ENCODE measurements at places on chromosomes 12 and 14.

GRCh38 chr14:102940729-102941362 lies 18.4 kb downstream of the AMN start:
- DNase-seq: no peak

GRCh38 chr14:74531006-74531405 lies 37.4 kb downstream of the ISCA2 start:
- DNase-seq: no peak

DNA sequence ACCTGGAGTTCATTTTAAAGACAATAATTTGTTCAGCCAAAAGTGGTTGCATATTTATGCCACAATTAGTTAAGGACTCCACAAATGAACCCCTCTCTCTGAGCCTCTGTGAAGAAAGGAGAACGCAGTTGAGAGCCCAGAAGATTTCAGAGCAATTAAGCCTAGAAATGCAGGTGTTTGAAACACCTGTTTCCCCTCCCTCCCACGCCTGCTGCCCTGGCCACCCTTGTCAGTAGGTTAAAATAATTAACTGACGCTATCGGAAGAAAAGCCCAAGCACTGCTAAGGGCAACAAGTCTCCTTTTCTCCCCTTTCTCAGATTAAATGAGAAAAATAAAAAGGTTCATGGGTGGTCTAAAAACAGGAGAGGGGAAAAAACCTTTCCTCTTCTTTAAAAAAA lies 99.2 kb downstream of the PPM1A start:
- DNase-seq: no peak

- DNase-seq: no peak
These were observed 113.0 kb downstream of the FGD4 start for GRCh38 chr12:32512379-32512778.

DNA sequence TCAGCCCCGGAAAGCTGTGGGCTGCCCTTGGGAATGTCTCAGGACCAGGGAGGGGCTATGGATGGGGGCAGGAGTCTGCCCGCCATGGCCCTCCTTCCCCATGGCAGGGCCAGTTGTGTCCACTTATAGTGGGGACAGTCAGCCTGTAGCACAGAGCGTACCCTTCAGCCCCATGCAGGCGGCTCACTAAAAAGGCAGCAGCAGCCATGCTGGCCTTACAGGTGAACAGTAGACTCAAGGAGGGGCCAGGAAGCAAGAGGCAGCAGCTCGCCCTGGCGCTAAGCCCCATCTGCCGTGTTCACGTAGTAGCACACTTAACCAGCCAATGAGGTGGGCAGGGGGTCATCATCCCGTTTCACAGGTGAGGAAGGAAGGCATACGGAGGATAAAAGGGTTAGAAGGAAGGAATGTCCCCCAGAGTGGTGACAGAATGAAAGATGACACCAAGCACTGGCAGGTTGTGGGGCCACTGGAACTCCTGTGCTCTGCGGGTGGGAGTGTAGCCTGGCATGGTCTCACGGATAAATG lies 52.7 kb downstream of the FAM222A start:
- DNase-seq: peak; percentile 47

DNA sequence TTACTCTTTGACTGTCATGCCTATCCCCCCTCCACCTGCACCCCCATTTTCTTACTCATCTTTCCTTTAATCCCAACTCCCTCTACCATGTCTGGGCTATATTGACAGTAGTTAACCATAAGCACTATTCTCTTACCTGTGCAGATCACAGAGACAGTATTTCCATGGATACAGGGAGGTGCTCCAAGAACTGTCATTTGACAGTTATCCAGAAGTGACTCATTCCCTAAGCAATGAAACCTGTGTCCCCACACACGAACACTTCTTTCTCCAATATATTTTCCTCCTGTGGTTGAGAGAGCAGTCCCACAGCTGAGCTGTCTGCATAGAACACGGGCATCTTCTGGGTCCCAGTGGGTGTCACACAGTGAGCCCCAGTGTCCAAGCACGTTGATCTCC lies 68.8 kb downstream of the CD163L1 start:
- DNase-seq: no peak

DNA sequence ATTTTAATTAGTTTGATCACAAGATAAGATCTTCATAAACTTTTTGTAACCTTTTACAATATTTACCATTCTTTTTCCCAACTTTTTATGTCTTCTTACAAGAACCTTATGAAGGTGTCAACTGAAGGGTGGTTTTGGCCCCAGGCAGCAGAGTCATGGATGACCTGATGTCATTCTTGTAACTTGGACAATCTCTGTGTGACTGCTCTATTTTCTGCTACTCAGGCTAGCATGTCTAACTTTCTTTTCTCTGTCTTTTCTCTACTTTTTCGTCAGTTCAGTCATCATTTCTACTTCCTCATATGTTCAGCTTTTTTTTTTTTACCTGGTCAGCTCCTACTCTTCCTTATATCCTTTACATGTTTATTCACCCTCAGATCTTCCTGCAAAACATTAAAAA lies 150.7 kb upstream of the PTPRQ start:
- DNase-seq: no peak

DNA sequence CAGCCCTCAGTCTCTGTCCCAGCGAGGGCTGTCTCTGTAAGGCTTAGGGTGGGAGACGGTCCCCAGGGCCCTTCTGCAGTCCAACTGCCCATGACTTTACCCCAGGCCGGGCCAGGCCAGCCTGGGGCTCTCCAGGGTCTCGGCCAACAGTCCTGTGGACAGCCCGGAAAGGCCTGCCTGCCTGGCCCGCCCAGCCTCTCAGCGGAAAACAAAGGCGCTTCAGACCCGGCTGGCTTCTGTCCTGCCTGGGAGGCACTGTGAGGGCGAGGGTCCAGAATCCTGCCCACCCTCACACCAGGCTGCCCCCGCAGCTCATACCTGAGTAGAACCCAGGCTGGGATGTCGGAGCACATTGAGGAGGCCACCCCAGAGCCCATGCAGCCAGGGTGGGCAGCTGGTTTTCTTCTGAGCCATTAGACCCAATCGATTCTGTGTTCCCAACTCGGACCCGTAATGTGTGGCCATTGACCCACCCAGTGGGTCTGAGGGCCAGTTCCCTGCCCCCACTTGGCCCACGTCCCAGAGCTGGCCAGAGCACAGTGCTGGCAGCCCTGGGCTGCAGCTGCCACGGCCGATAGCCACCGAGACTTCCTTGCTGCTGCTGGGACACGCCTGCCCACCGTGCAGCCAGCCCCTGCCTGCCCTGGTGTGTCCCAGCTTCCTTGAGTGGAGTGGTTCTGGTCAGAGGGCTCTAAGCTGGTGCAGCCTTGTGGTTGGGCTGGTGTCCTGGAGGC lies 1.6 kb downstream of the CRIP2 start:
- no peak for DNase-seq

GRCh38 chr12:50265770-50266524 lies 17.4 kb downstream of the LIMA1 start:
- no peak for DNase-seq

GRCh38 chr14:101922866-101923265 lies 41.5 kb upstream of the DYNC1H1 start:
- DNase-seq: no peak

GRCh38 chr12:101759396-101760047 lies 20.3 kb upstream of the SYCP3 start:
- DNase-seq: peak; percentile 43

DNA sequence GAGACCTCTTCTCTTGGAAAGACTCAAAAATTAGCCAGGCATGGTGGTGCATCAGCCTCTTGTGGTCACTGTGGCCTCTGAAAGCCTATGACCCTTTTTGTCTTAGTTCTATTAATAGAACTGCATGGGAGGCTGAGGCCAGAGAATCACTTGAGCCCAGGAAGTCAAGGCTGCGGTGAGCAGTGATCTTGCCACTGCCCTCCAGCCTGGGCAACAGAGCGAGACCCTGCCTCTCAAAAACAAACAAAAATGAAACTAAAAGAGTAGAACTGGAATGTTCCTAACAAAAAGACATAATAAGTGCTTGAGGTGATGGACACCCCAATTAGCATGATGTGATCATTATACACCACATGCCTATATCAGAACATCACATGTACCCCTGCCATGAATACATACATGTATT lies 197.0 kb upstream of the EEA1 start:
- DNase-seq: no peak

- peak; percentile 83 for DNase-seq
These were observed 148.7 kb downstream of the SMOC1 start for GRCh38 chr14:70027785-70028428.

DNA sequence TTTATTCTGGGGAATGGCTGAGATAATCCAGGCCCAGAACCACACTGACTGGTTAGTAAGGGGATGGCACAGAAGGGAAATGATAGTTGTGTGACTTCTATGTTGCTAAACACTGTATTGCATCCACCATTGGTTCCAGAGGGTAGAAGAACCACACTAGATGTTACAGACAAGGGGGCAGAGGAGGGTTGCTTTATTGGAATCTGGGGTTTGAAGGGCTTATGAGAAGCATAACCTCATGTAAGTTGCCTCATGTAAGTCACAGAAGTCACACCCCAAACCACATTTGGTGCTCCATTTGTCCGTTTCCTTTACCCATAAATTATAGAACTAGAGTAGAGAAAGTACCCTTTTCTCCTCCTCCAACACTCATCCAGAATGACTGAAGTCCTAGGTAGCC lies 5.5 kb upstream of the PSMA6 start:
- DNase-seq: no peak

GRCh38 chr12:15387772-15388171 lies 65.5 kb downstream of the PTPRO start:
- no peak for DNase-seq

- no peak for DNase-seq
These were observed 7.9 kb upstream of the FBRSL1 start for GRCh38 chr12:132481771-132482745.

DNA sequence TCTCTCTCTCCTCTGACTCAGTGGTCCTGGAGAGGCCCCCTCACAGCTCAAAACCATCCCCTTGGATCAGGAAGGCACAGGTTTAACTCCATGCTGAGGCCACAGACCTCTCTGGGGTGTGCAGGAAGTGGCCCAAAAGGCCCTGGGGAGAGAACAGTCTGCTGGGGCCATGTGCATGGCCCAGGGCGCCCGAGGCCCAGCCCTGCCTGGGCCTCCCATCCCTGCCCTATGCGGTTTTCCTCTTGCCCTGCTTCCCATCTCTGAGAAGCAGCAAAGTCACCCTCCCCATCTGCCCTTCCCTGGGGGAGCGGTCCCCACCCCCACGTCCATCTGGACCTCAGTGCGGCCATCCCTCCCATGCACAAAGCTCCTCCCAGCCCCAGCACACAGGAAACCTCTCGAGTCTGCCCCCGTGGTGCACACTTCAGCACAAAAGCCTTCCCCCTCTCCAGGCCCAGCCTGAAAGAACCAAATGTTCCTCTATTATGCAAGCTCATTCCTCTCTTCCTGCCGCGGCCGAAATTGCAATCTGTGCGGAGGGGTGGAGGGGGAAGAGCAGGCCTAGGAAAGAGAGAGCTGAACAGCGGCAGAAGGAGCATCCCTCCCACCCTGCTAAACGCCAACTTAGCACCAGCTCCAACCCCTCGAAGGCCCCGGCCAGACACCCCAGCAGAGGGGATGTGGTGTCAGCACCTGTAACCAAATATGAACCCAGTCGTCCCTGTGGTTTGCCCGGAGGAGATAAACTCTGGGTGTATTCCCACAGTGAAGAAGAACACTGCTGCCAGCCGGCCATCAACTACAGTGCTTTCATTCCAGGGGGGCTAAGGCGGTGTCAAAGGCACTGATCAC lies 108.5 kb downstream of the SCARB1 start:
- DNase-seq: no peak

DNA sequence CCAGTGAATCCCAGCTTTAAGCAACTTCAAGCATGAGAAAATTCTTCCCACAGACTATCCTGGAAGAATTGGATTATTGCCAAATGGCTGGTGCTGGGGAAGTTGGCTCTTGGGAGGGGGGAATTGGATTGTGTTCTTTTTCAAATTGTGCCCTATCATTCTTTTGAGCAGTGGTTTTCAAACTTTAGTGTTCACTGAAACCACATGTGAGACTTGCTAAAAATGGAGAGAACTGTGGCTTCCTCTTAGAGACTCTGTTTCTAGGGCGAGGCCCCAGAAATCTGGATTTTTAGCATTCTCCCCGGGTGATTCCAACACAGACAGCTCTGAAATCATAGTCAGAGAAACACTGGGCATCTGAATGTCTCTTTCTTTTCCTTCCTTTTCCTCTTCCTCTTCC lies 14.3 kb upstream of the OTUB2 start:
- DNase-seq: no peak

DNA sequence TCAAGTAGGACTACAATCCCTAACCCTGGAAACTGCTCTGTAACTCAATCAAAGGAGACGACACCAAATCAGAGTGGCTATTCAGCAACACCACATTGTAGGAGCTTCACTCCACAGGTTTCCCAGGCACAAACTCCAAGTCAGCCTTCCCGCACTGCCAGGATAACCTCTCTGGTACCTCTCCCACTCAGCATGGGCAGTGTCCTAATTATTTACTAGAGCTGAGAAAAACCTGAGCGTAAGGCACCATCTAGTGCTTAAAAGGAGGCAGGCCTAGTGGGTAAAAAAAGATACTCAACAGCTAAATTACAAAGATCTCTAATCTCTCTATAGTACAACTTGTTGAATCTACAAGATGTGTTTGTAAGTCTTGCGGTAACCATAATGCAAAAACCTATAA lies 36.1 kb downstream of the PARP11 start:
- DNase-seq: no peak

DNA sequence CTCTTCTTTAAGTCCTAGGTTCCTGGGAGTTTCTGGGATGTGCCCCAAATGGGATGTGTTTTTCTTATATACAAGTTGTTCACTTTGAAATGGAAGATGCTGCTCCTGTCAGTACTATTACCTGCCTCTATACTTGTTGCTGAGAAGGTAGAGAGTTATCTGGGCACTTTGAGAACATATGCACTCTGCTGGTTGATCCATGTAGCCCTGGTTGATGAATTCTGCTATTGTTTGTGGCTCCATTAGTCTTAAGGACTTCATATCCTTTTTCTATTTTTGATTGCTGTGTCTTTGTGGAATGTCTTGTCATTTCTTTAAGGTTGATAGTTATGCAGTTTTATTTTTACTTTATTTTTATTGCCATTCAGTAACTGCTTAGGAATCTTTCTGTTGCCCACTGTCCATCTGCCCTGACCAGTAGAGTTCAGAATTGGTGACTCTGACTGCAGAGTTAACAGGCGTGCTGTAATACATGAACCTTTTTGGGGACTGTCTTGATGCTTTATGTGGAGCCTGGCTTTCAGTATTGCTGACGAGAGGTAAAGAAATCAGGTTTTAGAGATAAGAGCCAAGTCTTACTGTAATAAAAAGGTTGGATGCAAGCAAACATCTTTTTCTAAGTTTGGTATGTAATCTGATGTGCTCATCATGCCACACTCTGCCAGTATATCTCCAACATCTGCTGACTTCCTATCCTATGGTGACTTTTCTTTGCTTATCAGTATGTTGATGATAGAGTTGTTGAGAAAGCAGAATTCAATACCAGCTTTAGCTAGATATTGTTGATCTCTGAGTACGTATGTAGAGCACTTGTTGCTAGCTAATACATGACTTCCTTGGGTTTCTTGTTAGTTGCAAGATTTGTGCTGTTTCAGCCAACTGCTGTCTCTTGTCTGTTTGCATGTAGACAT lies 1.6 kb downstream of the GMPR2 start:
- no peak for DNase-seq

GRCh38 chr12:25546318-25546717 lies 6.8 kb downstream of the LMNTD1 start:
- no peak for DNase-seq
